ENCODE measurements at places on chromosomes 3 and 15.

DNA sequence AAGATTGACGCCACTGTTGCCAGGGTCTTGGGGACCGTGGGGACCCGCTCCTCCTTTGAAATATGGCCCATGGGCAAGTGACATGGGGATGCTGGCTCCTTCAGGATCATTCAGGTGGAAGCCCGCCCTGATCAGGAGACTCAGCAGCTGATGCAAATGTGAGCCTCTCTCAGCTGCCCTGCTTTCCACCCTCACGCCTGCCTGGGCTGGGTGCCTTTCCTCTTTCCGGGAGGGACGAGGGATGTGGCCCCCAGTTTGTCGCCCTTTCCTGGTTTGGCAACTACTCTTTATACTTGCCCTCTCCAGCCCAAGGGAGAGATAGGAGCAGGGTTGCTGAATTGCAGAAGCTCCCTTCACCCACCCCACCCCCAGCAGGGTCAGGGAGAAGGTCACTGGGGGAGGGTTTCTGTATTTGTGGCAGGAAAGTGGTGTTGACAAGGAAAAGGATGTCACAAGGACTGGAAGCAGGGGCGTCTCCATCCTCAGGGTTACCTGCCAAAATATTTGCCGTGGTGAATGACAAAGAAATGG is 21.8 kb downstream of the DNASE1L3 start:
- peak overlapping the region; percentile 4 for H3K27ac ChIP-seq
- H3K4me3 ChIP-seq = no peak overlapping the region
- H3K27me3 ChIP-seq = no peaks in the 10 kb centered on the region
- no peaks in the 10 kb centered on the region for H3K36me3 ChIP-seq
- DNase-seq = no peak
- peaks cover 10% of the 10 kb centered on the region for H3K4me1 ChIP-seq

DNA sequence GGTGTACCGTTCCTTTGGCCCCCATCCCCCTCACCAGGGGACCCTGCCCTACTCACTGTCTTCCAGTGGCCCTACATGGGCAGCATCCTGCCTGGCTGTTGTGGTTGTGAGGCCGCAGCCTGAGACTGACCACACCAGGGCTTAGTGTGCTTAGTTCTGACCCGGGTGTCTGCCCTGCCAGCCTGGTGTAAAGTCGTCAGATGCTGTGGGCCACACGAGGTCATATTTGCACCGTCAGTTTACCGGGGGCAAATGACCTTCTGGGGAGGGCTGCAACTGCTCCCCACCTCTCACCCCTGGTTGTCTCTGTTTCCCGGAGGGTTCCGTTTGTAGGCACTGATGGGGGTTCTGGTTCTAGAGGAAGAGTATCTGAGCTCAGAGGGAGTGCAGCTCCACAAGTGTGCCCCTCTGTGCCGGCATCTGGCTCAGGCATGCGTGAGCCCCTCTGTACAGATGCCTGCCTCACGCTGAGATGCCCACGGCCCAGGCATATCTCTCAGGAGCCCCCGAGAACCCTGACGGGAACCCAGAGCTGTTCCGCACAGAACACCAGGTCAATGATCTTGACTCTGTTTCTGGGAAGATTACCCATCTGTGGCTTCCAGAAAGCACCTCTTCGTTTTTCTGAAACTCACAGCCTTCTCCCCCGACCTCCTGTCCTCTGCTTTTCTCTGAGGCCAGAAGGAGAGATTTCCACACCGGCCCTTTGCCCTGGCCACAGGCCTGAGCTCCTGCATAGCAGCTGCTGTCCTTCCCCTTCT is 19.2 kb downstream of the KLF13 start:
- H3K4me1 ChIP-seq = peaks cover 74% of the 10 kb centered on the region
- H3K4me3 ChIP-seq = no peak overlapping the region
- no peaks in the 10 kb centered on the region for H3K36me3 ChIP-seq

DNA sequence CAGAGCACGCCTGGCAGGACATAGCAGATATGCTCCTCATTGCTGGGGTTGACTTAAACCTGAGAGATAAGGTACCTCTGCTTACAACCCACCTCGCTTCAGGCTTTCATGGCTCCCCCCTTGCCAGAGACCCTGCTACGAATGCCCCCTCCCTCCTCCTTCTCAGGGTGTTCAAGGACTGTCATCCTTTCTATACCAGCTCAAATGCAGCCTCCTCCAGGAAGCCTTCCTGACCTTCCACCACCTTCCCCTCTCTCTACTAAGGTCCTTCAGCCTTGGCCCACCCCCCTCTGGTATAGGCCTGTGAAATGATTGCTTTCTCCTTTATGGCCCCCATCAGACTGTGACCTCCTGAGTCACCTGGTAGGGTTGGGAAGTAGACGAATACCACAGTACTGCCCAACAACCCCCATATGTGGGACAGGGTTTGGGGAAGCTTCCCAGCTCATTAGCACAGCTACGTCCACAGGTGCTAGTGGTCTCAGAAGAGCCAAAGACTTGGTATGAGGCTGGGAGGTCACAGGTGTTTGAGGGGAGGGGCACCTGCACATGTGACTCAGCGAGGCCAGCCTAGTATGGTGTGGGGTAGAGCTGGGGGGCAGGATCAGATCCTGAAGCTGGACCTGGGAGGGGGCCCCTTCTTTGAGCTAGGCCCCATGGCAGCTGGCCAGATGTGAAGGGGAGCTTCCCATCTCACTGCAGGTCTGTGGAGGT is 32.0 kb downstream of the ANKDD1A start:
- H3K27ac ChIP-seq = no peak overlapping the region
- H3K36me3 ChIP-seq = no peaks in the 10 kb centered on the region
- H3K4me3 ChIP-seq = no peak overlapping the region
- H3K27me3 ChIP-seq = no peaks in the 10 kb centered on the region

DNA sequence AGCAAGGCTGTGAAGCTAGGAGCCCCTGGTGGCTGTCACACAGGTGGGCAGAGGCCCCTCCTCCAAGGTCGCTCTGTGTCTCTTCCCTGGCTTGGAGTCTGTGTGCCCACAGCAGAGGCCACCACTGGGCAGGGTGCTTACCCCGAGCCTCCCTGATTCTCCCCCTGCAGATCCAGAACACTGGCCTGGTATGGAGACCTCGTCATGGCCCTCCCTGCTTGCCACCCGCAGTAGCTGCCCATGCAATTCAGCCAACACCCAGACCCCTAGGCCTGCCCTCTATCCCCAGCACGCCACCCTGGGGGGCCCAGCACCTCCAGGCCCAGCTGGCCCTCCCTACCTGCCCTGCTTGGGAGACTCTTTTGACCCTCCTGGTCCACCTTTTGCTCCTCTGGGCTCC is 5.5 kb upstream of the RHO start:
- no peaks in the 10 kb centered on the region for H3K27me3 ChIP-seq
- DNase-seq = no peak
- no peak overlapping the region for H3K27ac ChIP-seq
- no peaks in the 10 kb centered on the region for H3K4me1 ChIP-seq

DNA sequence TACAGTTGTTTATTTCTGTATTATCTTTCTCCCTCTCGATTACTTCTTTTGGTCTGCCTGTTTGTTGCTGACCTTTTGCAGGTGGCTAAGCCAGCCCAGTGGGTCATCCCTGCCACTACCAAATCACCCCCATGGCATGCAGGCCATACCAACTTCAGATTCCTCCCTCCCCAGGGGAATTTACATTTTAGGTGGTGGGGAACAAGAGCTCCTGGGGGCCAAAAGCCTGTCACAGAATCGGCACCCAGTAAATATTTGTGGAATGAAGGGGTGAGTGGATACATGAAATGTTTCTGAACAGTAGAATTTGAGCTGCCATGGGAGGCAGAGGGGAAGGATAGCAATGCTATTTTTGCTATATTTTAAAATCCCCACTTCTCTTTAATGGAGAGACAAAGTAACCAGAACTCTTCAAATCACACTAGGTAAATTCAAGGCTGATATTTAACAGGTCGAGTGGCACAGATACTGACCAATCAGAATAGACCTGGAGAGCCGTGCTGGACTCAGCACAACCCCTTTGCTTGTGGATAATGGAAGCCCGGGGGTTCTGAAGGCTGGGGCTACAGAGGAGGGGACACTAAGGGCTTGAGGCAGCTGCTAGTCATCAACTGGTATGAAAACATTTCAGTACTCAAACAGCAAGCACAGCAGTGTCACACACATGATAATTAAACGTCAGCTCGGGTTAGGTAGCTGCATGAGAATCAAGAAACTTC is 54.3 kb upstream of the SMAD3 start:
- DNase-seq = no peak
- no peaks in the 10 kb centered on the region for H3K36me3 ChIP-seq
- no peak overlapping the region for H3K4me3 ChIP-seq
- no peaks in the 10 kb centered on the region for H3K4me1 ChIP-seq
- H3K27ac ChIP-seq = no peak overlapping the region

DNA sequence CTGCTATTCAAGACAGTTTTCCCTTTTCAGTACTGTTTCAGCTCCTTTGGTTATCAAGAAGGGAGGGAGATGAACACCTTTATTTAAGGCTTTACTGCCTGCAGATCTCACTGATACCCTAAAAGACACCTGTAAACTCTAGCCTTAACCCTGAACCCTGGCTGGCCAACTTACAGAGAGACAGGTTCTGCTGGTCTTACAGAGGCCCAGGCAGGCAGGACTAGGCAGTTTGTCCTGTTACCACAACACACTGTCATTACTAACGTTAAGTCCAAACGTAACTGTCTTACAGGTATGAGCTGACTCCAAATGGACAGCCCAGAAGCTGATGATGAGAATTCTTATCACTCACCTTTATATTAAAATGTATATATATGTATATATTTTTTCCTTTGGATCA is 42.1 kb downstream of the ESYT3 start:
- H3K27me3 ChIP-seq = no peaks in the 10 kb centered on the region
- H3K4me1 ChIP-seq = peaks cover 9% of the 10 kb centered on the region
- no peak for DNase-seq
- no peaks in the 10 kb centered on the region for H3K36me3 ChIP-seq
- no peak overlapping the region for H3K27ac ChIP-seq

GRCh38 chr3:14452740-14453710 is 50.6 kb downstream of the SLC6A6 start:
- H3K4me1 ChIP-seq = peaks cover 45% of the 10 kb centered on the region
- peak overlapping the region; percentile 92 for H3K27ac ChIP-seq
- DNase-seq = peak; percentile 89
- no peaks in the 10 kb centered on the region for H3K27me3 ChIP-seq

All from thyroid gland (tissue), 4 donors.